ENCODE measurements at places on chromosomes 11 and 22. TPM values are rescaled to one million over a fixed set of nuclear protein-coding genes. Genes with fewer than 3 reads are reported as not detected.

PRG3 gene
- 0.58 TPM for total RNA-seq

APOBEC3H gene
- total RNA-seq, result 3.8 TPM

RBMXL2 gene
- total RNA-seq, result 0.51 TPM

USP2 gene
- total RNA-seq, result 0.33 TPM

ADAMTS8 gene
- total RNA-seq, result 2.5 TPM

OR10D3 gene
- not detected for total RNA-seq

NAALADL1 gene
- 24.4 TPM for total RNA-seq

OR8D4 gene
- total RNA-seq, result not detected

SAA4 gene
- not detected for total RNA-seq

MUC2 gene
- not detected for total RNA-seq

Measured in spleen (tissue), 13 donors.